Left ventricle myocardium superior (tissue), 1 donor: ENCODE measurements at places on chromosomes 6 and 20. TPM values are rescaled to one million over a fixed set of nuclear protein-coding genes. Genes with fewer than 3 reads are reported as not detected.
A peak's percentile ranks its signal among the peaks of the same experiment; 100 is the strongest.

DNA sequence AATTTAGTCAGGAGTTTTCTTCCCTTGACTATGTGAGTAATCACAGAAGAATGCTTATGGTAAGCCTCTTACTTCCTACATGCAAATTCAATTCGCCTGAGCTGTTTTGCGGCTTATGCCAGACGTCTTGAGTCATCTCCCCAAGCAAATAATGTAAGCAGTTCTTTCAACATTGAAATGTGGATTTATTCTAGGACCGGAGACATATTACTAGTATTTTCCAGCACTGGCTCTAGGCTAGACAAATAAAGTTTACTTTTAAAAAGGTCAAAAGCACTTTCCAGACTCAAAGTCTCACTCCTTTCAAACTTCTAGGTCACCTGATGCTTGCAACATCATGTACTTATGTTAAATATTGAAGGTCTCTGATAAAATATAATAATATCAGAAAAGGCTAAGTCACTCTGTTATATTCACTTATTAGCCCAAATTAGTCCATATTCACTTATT, 38.1 kb upstream of the NOX3 start:
- DNase-seq: no peak

- DNase-seq: no peak
Measured at GRCh38 chr6:72245565-72245964, 359.2 kb downstream of the RIMS1 start.

GRCh38 chr6:93307505-93308409, 111.6 kb downstream of the EPHA7 start:
- DNase-seq: no peak

The ACTR5 gene
- 3.2 TPM for total RNA-seq

The MANEA gene
- total RNA-seq: 4.3 TPM

The HTR1B gene
- total RNA-seq: not detected

DNA sequence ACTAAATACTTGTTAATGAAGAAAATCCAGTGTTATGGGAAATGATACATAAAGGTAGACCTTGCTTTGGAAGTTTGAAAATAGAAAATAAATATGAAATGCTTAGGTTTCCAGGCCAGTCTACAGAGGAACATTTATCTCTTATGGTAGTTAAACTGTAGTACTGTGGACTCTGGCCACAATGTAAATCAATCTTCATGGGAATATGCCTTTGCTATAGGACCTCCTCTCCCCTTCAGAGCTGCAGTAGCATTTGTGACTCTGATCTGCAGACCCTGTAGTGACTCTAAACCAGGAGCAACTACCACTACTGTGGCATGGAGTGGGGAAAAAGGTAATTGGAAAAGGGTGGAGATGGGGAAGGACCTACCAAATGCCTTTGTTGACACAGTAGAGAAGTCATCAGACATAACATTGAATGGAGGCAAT, 4.5 kb downstream of the HSPA1A start:
- no peak for DNase-seq

The METTL24 gene
- total RNA-seq: 1.6 TPM

- DNase-seq: no peak
Measured at GRCh38 chr6:29426654-29427053, 11.9 kb downstream of the OR12D1 start.

DNA sequence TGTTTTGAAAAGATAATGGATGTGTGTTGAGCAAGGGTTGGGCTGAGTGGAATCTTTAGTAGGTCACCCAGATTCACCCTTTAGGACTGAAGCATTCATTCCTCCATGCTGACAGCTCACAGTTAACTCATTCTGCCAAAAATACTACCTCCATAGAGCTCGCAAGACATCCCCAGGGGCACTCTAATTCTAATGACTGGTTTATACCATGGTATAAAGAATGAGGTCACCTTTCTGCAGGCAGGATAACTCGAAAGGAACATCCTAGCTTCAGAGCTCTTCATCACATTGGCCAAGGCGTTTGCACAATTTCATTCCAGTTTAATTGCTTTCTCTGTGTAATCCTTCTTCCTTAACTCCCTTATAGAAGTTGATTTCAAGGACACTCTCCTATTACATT, 1257.2 kb upstream of the EYS start:
- no peak for DNase-seq

DNA sequence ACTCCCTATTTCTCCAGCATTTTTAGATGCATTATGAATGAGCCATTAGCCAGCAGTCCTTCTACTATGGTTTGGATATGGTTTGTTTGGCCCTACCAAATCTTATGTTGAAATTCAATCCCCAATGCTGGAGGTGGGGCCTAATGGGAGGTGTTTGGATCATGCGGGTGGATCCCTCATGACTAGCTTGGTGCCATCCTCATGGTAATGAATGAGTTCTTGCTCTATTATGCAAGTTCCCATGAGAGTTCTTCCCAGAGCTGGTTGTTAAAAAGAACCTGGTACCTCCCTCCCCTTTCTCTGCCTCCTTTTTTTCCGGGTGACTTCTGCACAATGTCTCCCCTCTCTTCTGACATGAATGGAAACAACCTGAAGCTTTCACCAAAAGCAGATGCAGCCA, 6.2 kb upstream of the CGA start:
- DNase-seq: no peak

GRCh38 chr20:8367689-8368088, 235.6 kb downstream of the PLCB1 start:
- no peak for DNase-seq

The BPIFB2 gene
- total RNA-seq: not detected

The RHAG gene
- 0.62 TPM for total RNA-seq

- no peak for DNase-seq
Measured at GRCh38 chr6:10410207-10411050, 4.4 kb downstream of the TFAP2A start.

GRCh38 chr6:7201732-7202541, 94.2 kb downstream of the RREB1 start:
- peak; percentile 72 for DNase-seq
